ENCODE measurements at places on chromosomes 5 and 9. TPM values are rescaled to one million over a fixed set of nuclear protein-coding genes. Genes with fewer than 3 reads are reported as not detected.

DNA sequence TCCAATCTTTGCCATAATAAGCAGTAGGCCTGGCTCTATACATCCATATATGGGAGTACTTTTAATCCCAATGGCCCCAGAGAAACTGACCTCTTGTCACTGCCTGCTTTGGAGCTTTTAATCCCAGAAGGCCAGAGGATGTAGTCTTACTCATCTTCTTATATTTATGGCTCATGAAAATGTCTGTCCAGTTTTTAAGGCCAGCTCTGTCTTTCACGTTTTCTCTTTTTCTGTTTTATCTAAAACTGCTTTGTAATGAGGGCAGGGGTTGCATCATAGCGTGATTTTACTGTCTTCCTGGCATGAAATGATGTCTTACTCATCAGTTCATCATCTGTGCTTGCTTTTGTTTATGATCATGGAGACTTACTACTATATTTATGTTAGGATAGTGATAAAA lies 1094.9 kb downstream of the MAT2B start:
- ATAC-seq: no peak

GRCh38 chr5:10654566-10654965 lies 90.7 kb downstream of the ANKRD33B start:
- no peak for ATAC-seq

- no peak for ATAC-seq
Observed at GRCh38 chr5:94793113-94793815, 174.8 kb downstream of the SLF1 start.

- ATAC-seq: no peak
Observed at GRCh38 chr9:99954819-99955218, 48.4 kb downstream of the STX17 start.

- ATAC-seq: no peak
Observed at GRCh38 chr9:89405826-89406225, 87.5 kb downstream of the SECISBP2 start.

- no peak for ATAC-seq
Observed at GRCh38 chr5:149870232-149870631, 74.4 kb downstream of the PDE6A start.

DNA sequence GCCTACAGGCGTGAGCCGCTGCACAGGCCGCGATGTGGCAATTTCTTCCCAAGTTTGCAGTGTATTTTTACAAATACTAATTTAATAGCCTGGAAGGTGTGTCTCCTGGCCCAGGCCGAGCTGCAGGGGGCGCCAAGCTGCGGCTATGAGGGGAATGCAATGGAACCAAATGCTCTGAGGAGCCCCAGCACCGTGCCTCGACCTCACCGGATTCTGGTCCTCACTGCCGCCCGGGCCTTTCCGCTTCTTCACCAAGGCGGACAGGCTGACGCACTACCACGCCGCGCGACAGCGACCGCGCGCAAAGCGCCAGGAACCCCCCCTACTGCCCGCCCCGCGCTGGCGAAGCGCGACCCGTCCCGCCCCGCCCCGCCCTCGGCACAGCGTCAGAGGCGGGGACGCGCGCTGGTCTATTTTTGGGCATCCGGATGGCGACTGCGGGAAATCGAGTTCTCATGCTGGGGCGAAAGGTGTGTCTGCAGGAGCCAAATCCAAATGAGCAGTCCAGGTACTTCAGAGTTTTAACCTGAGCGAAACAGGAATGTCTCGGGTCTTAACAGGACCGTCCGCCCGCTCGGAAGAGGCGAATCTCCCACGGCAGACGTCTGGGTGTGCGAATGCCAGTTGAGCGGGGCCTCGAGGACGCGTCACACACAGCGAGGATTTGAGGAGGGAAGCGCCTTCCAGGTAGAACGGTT lies 31.7 kb upstream of the PRXL2C start:
- ATAC-seq: peak; percentile 97

DNA sequence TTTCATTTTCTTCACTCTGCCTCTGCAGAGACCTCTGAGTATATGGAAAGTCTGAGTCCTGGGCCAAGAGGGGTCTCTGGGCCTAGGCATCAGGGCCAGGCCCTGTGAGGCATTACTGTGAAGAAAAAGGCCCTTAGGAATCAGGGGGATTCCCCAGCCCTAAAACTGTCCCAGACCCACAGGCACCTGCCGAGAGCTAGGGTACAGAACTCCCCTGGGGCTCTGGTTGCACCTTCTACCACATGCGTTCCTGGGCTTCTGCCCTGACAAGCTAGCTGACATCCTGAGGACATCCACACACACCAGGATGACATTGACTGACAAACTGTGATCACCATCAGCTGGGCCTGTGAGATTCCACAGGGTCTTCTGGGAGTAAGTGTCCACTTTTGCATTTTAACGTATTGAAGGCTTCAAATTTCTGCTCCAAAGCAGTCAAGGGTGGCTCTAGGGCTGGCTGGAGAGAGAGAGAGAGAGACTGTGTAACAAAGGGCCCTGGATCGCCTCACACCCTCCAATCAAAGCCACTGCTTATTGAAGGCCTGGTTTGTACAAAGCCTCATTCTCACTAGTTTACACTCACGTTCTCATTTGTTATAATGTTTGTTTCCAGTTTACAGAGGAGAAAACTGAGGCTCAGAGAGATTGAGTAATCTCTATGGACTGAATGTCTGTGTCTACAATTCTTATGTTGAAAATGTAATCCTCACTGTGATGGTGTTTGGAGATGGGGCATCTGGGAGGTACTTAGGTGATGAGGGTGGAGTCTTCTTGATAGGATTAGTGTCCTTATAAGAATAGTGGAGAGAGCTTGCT lies 45.1 kb downstream of the TGFBI start:
- ATAC-seq: no peak

GRCh38 chr5:143715616-143716015 lies 96.3 kb upstream of the HMHB1 start:
- no peak for ATAC-seq

DNA sequence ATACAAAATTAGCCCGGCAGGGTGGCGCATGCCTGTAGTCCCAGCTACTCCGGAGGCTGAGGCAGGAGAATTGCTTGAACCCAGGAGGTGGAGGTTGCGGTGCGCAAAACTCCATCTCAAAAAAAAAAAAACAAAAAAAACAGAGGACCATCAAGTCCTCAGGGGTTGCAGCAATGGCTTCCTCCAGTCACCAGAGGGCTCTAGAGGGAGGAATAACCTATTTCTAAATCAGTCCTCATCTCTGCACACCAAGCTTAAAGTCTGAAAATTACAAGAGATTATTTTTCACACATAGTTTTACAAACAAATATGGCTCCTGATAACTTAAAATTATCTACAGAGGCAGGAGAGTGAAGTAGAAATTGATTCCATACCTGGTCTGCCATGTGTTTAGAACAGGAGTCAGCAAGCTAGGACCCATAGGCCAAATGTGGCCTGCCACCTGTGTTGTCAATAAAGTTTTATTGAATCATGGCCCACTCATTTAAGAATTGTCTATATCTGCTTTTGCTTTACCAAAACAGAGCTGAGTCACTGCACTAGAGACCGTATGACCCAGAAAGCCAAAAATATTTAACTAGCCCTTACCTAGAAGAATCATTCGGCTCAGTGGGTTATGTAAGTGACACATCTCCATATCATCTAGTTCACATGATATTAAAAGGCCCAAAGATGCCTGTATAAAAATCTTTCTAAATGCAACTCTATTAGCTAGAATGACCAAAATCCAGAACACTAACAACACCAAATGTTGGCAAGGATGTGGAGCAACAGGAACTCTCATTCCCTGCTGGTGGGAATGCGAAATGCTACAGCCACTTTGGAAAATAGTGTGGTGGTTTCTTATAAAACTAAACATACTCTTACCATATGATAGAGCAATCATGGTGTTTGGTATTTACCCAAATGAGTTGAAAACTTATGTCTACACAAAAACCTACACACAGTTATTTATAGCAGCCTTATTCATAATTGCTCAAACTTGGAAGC lies 207.7 kb downstream of the FRMD3 start:
- no peak for ATAC-seq

- ATAC-seq: no peak
Observed at GRCh38 chr5:54171645-54172384, 138.6 kb downstream of the ARL15 start.

- no peak for ATAC-seq
Observed at GRCh38 chr5:35041261-35041660, 6.5 kb downstream of the AGXT2 start.

- peak; percentile 84 for ATAC-seq
Observed at GRCh38 chr9:134469041-134469875, 143.0 kb downstream of the RXRA start.

DNA sequence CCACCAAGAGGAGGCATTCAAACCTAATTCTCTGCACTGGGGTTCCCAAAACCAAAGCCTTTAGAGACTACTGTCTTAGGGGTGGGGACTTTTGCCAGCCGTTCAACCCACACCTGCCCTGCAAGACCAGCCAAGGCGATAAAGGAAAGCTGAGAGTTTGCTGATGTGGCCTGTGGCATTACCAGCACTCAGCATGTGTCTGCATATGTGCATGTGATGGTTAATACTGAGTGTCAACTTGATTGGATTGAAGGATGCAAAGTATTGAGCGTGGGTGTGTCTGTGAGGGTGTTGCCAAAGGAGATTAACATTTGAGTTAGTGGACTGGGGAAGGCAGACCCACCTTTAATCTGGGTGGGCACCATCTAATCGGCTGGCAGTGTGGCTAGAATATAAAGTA lies 474.2 kb downstream of the MED10 start:
- ATAC-seq: no peak

- ATAC-seq: no peak
Observed at GRCh38 chr9:128175726-128176125, 15.6 kb downstream of the CIZ1 start.

GRCh38 chr5:130868186-130868840 lies 296.7 kb downstream of the HINT1 start:
- ATAC-seq: no peak

DNA sequence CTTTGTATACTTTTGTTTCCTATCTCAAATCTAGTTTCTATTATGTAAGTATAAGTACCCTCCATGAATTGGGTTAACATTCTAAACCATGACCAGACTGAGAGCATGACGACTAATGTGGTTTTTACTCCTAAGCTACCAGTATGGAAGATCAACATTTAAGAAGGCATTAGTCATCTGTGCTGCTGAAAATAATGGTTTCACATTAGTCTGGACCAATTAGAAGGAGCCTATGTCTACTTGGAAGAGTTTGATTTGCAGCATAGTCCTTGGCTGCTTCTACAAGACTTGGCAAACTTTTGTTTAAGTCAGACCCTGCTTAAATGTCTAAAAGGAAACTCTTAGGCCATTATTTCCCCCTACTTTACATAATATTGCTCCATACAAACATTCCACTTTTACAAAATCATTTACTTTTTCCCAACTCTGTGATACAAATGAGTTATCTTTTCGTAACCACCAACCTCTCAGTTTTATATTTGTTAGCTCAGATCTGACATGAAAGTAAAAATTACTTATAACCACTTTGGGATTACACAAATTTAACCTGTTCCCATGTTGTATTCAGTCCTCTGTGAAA lies 186.7 kb downstream of the COMMD10 start:
- ATAC-seq: peak; percentile 39

The CKMT2 gene
- 3.9 TPM for total RNA-seq

The ALDH1A1 gene
- 97.4 TPM for total RNA-seq

The ADCY2 gene
- 5.8 TPM for total RNA-seq

The OTP gene
- total RNA-seq: 0.50 TPM

The KIF27 gene
- 5.1 TPM for total RNA-seq

The PCDHGA8 gene
- total RNA-seq: 3.0 TPM

The C5orf52 gene
- total RNA-seq: not detected
